Activated CD4-positive, alpha-beta T cell treated with anti-CD3 and anti-CD28 coated beads for 4 hours (primary cell): ENCODE measurements at places on chromosomes 2 and 18.

- DNase-seq: no peak
Observed at GRCh38 chr2:179412112-179412511, 147.5 kb upstream of the SESTD1 start.

GRCh38 chr2:66430505-66431273 is 4.2 kb upstream of the MEIS1 start:
- no peak for DNase-seq

GRCh38 chr2:241559323-241560161 is 997 bp downstream of the BOK start:
- no peak for DNase-seq

DNA sequence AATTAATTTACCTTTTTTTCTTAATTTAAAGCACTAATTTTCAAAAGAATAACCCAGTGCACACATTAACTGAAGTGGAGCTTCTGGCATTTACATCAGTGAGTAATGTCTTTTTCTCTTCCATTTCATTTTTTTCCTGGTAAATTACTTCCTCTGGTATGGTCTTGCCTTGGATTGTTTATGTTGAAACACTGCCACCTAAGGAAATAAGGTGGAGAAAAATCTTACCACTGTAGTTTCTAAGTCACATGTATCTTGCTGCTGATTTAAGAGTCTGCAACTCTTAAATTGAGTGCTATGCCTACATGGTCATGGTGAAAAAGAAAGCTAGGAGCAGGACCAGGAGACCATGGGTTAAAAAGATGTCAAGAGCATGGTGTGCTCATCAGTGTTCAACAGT is 51.0 kb downstream of the TTC27 start:
- DNase-seq: no peak

- DNase-seq: no peak
Observed at GRCh38 chr2:160715428-160715827, 221.8 kb upstream of the RBMS1 start.

DNA sequence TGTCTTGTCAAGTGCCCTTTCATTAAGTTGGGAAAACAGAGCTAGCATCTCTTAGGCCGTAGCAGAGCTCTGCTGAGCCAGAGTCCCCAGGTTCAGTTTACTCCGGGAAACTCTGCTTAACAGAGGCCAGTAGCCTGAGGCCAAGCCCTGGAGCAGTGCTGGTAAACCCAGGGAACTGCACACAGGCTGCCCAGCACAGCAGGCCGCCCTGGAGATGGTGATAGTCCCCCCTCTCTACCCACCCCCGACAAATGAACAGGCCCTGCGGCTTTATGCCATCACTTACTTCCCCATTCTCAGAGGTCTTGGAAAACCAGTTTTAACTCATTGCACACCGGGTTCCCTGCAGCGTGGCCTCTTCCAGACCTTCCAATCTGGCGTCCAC is 3.5 kb downstream of the CNNM4 start:
- no peak for DNase-seq

- DNase-seq: no peak
Observed at GRCh38 chr18:13112982-13113381, 105.6 kb upstream of the LDLRAD4 start.
